Stimulated activated CD8-positive, alpha-beta memory T cell treated with anti-CD3 and anti-CD28 coated beads, Interleukin-12 subunit alpha, Interleukin-12 subunit beta, amount 100 ng/mL, for 4 hours (primary cell): ENCODE measurements at places on chromosomes 3 and 15.

DNA sequence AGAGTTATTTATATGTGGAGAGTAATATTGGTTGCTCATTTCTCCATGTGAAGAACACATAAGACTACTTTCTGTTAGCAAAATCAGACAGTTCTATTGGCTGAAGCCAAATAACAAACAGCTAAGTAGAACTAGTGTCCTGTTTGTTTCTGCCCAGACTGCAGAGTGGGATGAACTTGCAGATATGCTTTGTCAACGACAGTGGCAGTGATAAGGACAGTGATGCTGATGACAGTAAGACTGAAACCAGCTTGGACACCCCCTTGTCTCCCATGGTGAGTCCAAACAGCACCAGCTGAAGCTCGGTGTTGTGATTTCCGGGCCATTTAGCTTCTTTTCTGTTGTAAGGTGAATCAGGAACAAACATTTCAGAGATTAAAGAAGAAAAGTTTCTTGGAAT, 102.6 kb upstream of the IL12A start:
- DNase-seq: no peak

DNA sequence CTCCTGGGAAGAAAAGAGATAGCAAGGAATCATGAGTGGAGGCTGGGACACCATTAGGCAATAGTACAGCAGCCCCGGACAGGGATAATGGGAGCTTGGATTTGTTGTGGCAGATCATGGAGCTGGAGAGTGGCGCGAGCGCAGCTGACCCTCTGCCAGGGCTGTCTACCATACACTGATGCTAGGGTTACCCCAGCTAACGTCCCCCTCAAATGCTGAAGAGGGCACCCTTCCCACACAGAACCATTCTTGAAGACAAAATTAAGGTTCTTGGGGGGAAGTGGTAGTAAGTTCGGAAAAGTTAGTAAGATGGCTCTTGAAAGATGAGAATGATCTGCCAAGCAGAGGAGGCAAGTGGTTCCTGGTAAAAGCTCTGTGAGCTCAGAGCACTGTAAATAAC, 61.1 kb downstream of the ST3GAL6 start:
- DNase-seq: no peak

DNA sequence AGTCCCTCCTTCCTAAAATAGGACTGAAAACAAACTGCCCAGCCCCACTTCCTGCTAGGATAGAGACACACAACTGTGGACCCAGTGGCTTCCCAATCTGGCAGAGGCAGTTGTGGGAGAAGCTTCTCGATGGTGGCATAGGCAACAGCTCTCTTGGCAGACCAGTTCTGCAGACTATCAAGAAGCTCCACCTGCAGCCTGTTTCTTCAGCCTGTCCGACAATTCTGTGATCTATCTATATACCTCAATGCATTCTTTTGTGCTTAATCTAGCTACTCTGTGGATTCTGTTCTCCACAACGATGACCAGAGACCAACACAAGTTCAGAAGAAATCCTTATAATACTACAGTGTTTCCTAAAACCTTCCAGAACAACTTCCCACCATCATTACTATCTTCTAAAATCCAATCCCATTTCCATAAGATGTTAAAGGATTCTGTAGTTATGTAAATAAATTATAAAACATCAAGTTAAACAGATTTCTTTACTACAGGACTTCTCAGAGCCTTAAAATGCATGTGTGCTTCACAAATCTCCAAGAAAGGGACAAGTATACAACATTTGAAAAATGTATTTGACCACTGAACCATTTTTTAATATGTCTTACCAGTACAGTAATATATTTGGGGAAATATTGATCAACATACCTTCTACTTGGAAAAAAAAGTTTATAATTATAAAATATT, 57.7 kb downstream of the IGF2BP2 start:
- DNase-seq: no peak

DNA sequence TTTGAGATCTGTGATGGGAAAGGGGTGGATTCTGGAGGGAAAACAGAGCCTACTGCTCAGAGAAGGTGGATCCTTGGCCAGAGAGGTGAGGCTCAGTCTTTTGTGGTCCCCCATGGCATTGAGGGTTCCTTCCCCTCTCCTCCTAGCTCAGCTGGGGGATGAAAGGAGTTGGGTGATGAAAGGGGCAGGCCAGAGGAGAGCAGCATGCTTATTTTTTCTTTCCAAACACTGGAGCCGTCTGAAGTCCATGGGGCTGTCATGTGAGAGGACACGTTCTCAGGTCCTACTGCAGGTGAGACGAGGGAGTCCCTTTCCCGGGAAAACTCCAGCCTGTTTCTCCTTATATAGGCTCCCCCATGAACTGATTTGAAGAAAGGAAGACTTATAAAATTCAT, 71.4 kb downstream of the SCN5A start:
- DNase-seq: no peak

- DNase-seq: no peak
Observed at GRCh38 chr3:159796226-159796625, 192.4 kb upstream of the IL12A start.

- no peak for DNase-seq
Observed at GRCh38 chr15:84855136-84855535, 29.3 kb upstream of the SLC28A1 start.

DNA sequence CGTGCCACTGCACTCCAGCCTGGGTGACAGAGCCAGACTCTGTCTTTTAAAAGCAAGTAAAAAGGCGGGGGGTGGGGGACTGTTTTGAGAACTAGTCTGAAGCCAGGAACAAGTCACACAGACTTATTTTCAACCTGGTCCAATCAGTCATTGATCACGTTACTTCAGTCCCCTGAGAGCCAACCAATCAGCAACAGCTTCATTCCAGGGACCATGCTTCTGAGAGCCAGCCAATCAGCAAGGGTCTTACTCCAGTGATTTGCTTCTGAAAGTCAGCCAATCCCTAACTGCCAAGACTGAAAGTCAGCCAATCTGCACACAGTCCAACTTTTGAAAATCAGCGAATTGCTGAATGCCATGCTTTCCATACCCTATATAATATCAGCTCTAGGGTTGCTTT, 48.6 kb upstream of the C15orf39 start:
- DNase-seq: no peak

GRCh38 chr3:183907176-183907575, 22.5 kb upstream of the PARL start:
- DNase-seq: no peak

GRCh38 chr15:78996894-78997275, 52.0 kb upstream of the CTSH start:
- no peak for DNase-seq

- DNase-seq: no peak
Observed at GRCh38 chr15:56659197-56659596, 74.1 kb downstream of the ZNF280D start.

DNA sequence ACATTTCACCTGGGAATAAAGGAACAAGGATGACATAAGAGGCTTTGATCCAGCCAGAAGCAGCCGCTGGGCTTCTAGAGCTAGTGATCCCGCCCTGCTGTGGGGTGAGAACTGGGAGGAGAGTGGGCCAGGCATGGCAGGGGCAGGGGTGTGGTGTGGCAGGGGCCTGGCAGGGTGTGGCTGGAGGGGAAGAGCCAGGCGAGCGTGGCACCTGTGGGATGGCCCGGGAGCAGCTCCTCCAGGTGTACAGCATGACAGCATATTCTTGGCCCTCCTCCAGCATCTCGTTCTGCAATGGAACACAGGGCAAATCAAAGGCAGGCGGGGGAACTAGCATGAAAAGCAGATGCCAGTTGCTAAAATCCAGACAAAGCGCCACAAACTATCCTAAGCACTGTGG, 35.5 kb downstream of the CYFIP1 start:
- no peak for DNase-seq

DNA sequence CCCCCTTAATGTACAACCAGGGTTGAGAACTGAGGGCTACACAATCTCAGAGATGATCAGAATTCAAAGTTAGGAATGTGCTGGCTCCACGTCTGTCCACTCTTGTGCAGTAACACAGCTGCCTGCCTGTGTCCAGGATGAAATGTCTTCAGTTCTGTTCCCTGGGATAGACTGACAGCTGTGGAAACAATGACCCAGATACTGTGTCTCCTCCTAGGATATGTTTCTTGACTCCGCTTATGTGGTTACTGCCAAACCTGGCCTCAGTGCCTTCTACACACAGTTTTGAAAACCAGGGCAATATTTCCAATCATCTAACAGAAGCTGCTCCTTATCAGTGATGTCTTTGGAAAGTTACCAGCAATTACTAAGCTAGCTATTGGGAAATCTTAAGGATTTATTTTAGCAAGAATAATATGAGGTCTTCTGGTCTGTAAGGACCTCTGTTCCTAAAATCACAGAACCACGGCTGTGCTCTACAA, 67.6 kb downstream of the NOX5 start:
- no peak for DNase-seq

GRCh38 chr15:42858999-42859789, 61.4 kb downstream of the TTBK2 start:
- no peak for DNase-seq

- no peak for DNase-seq
Observed at GRCh38 chr15:69074843-69075224, 60.3 kb downstream of the NOX5 start.

- DNase-seq: no peak
Observed at GRCh38 chr3:3015185-3016089, 94.7 kb downstream of the IL5RA start.

GRCh38 chr3:141425523-141426233, 57.4 kb downstream of the ZBTB38 start:
- no peak for DNase-seq

- DNase-seq: no peak
Observed at GRCh38 chr15:93658026-93658816, 569.2 kb upstream of the RGMA start.

DNA sequence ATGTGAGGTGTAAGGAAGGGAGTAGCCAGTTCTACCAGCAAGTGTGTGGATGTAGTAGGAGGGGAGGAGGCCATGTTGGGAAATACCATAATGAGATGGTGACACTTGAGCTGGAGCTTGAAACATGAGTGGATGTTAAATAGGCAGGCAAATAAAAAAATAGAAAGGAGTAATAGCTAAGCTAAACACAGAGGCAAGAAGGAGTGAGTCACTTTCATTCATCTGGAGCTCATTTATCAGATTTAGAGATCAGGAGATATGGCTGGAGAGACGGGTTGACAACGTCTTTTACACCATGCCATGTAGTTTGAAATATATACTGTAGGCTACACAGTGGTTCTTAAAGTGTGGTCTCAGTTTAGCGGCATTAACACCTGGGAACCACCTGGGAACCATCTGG, 390.5 kb downstream of the DIPK2A start:
- DNase-seq: no peak

DNA sequence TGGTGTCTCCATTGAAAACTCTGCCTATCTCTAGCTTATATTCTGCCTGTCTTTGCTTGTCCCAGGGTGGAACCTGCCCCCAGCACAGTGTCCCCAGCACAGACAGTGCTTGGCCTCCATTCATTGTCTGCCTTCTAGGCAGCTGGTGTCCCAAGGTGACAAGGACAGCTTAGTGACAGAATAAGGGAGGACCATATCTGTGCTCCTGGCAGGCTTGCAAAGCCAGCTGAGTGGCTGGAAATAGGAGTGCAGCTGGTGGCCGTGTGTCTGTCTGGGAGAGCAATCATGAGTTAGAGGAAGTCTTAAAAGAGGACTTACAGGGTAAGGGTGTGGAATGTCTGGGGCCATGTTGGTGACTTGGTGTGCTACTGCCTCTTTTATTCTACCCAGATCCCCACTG, 33.4 kb downstream of the SCN5A start:
- no peak for DNase-seq

DNA sequence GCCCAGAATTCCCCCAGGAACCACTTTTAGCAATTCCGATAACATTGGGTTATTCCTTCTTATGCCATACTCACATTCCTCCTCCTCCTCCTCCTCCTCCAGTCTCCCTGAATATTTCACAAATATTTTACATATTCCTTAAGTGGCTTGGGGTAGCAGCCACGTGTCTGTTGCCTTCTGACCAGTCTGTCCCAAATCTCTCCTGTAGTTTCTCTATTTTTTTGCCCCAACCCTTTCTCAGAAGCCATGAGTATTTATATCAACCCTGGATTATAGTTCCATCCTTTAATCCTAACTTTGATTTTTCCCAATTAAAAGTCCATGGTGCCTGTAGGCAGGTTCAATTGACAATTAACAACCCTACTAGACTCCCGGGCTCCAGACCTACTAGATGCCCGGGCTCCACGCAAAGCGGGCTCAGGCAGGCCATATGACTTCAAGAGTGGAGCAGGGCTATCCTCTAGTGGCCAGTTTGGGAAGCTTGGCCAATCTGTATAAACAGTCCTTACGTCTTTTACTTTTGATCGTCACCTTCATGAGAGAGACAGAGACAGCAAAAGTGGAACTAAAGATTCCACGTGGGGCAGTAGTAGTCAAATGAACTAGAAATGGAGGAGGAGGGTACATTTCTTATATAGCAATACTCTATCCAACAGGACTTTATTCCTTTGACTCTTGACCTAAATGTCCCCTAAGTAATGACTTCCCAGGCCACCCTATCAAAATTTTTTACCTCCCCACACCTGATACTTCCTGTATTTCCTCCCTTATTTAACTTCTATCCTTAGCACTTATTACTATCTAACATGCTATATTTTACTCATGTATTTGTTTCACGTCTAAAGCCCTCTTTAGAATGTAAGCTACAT, 69.7 kb downstream of the USF3 start:
- no peak for DNase-seq

DNA sequence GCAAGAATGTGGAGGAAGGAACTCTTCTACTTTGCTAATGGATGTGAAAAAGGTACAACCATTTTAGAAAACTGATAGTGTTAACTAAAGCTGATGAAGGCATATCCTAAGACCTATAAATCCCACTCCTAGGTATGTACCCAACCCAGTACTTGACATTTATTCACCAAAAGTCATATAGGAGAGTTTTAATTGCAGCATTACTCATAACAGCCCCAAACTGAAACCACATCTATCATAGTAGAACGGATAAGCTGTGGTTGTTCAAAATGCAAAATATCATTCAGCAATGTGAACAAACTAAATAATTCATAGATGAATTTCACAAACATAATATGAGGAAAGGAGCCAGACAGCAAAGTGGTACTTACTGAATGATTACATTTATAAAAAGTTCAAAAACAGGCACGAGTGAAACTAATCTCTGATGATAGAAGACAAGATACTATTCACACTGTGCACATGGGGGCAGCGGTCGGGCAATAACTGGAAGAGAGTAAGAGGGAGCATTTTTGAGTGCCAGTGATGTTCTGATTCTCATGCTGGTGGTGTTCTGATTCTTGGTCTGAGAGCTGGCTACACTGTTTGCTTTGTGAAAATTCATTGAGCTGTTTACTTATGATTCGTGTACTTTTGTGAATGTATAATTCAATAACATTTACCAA, 34.3 kb downstream of the GOLIM4 start:
- no peak for DNase-seq

GRCh38 chr15:62844564-62845240, 197.8 kb upstream of the TPM1 start:
- no peak for DNase-seq

GRCh38 chr3:66803206-66803605, 194.9 kb upstream of the KBTBD8 start:
- no peak for DNase-seq

GRCh38 chr15:52254391-52254790, 41.2 kb downstream of the MYO5C start:
- DNase-seq: no peak

DNA sequence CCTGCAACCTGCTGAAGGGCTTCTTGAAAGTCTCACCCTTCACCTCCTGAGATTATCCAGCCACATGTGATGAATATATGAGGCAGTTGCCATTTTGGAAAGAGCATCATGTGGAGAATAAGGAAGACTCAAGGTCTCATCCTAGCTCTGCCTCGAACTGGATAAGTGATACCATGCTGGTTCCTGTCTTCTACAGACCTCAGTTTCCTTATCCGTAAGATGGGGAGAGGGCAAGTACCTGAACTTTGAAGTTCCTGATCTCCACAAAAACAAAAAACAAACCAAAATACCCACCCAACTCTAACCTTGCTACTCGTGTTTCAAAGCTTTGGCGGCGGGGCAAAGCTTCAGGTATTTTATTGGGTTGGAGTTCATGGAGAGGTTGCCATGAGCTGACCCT, 31.5 kb upstream of the ITGA11 start:
- DNase-seq: no peak
